Epithelial cell of proximal tubule (primary cell): ENCODE measurements at places on chromosomes 5 and 9.

DNA sequence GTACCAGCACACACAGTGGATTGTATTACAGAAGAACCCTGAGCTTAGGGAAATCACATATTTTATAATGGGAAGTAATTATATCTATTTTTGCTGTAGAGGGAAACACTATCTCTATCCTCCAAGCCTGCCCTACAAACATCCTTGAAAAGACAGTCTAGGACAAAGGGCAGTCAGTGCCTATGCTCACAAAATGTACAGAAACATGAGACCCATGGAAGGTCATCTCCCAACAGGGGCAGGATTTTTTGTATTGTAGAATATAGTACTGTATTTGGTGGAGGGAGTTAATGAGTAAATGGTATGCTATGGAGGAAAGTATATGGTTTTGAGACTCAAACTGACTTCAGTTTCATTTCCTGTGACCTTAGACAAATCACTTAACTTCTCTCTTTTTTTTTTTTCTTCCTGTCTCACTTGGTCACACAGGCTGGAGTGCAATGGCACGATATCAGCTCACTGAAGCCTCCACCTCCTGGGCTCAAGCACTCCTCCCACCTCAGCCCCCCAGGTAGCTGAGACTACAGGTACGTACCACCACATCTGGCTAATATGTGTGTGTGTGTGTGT, 5.8 kb upstream of the RAB14 start:
- no peak for DNase-seq

GRCh38 chr5:159917994-159918393, 1.7 kb downstream of the ADRA1B start:
- no peak for DNase-seq

- no peak for DNase-seq
Measured at GRCh38 chr5:95223566-95224258, 61.2 kb downstream of the MCTP1 start.

DNA sequence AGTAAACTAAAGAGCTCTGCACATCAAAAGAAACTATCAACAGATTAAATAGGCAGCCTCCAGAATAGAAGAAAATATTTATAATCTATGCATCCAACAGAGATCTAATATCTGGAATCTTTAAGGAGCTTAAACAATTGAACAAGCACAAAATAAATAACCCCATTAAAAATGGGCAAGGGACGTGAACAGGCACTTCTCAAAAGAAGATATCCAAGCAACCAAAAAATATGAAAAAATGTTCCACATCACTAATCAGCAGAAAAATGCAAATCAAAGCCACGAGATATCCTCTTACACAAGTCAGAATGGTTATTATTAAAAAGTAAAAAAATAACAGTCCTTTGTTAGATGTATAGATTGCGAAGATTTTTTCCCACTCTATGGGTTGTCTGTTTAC, 109.1 kb upstream of the TRPC7 start:
- DNase-seq, result no peak

GRCh38 chr5:58094031-58094430, 365.9 kb downstream of the PLK2 start:
- no peak for DNase-seq
